GM23248 (cell line): ENCODE measurements at places on chromosomes 5 and 9.

DNA sequence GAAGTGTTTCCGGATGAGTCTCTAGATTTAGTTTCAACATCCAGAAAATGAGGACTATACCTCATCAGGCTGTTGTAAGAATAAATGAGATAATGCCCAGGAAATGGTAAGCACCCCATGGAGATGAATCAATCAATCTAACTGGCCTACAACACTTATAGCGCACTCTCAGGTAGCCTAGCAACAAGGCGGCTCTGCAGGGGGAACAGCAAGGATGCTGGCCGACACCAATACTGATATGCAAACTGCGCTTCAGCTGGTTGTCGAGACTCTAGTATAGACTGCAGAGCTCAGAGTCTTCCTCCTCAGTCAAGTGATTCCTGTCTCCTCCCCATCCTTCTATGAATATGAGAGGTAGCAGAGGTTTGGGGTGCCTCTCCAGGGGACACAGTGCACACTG is 218.8 kb upstream of the WWC1 start:
- DNase-seq, result no peak

- DNase-seq, result no peak
Observed at GRCh38 chr5:150406723-150407095, 6.0 kb downstream of the CD74 start.

- no peak for DNase-seq
Observed at GRCh38 chr5:158966716-158967115, 133.0 kb downstream of the EBF1 start.

GRCh38 chr9:95055851-95056551 is 261.5 kb downstream of the FANCC start:
- DNase-seq, result peak; percentile 79

GRCh38 chr9:137688725-137689124 is 69.9 kb downstream of the EHMT1 start:
- no peak for DNase-seq

GRCh38 chr9:129610213-129610472 is 10.8 kb downstream of the C9orf50 start:
- DNase-seq, result no peak

DNA sequence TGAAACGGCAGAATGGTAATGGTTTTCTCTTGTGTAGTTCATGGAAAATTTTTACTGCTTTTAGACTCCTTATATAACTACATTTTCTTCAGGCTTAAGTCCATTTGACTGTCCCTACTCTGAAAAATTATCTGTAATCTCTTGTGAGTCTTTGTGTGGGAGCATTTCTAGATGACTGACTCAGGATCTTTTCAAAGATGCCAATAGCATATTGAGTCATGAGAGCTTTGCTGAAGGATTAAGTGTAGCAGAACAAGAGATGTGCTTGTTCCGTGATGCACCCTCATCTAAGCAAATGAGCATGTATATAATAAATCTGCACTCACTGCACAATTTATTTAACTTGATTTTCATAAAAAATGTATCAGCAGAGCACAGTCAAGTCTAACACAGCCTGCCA is 298.7 kb upstream of the CDH6 start:
- DNase-seq, result peak; percentile 30

DNA sequence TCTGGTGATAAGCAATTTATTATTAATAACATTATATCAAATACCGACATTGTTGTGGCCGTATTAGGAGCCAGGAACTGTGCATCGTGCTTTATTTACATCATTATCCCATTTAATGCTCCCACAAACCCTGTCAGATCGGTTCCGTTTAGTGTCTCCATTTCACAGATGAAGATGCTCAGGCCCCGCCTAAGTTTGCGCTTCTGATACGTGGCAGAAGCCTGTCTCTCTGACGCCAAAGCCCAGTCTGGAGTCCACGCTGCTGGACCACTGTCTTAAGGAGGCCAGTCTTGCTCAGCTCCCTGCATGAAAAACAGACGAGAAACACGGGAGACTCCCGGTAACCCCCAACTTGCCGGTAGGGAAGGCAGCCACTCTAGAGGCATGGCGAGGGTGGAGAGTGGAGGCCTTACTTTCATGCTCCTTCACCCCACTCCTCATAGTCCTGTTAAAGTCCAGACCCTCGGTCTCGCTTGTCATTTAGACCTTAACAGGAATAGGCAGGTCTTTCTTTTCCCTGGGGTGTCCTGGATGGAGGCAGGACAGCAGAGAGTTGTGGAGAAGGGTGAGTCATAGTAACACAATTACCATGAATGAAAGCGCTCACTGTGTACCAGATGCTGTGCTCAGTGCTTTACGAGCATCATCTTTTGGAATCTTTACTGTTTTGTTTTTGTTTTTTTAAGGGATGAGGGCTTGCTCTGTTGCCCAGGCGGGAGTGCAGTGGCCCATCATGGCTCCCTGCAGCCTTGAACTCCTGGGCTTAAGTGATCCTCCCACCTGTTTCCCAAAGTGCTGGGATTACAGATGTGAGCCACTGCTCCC is 872 bp downstream of the TXNDC15 start:
- peak; percentile 91 for DNase-seq

DNA sequence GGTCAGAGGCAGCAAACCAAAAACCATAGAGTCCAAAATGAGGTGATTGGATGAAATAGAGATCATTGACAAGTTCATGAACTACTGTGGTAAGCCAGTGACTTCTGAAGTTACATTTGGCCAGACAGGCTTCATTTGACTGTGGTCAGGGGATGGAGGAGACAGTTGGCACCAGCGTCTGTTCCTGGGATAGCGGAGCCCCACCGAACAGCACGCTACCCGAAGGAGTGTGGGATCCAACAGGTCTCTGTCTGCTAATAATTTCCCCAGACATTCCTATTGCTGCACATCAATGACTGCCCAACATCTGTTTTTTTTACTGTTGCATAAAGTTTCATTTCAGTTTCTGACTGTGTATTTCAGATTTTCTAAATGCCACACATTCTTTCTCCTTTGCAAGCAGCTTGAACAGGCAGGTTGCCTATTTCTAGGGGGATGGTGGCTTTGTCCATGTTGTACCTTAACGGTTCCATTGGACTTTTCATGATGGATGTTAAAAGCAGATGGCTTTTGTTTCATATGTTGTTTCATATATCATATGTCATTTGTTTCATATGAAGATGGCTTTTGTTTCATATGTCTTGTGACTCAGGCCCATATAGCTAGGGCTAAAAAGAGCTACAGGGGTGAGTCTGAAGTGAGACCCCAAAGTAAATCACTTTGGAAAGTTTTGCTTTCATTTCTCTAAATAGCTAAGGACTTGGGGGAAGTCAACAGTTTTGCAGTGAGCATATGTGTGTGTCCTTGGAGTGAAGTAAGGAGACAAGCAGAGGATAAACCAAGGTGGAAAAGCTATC is 180.8 kb downstream of the GOLPH3 start:
- peak; percentile 71 for DNase-seq

GRCh38 chr5:73564675-73565074 is 764 bp downstream of the ANKRA2 start:
- DNase-seq, result peak; percentile 48

DNA sequence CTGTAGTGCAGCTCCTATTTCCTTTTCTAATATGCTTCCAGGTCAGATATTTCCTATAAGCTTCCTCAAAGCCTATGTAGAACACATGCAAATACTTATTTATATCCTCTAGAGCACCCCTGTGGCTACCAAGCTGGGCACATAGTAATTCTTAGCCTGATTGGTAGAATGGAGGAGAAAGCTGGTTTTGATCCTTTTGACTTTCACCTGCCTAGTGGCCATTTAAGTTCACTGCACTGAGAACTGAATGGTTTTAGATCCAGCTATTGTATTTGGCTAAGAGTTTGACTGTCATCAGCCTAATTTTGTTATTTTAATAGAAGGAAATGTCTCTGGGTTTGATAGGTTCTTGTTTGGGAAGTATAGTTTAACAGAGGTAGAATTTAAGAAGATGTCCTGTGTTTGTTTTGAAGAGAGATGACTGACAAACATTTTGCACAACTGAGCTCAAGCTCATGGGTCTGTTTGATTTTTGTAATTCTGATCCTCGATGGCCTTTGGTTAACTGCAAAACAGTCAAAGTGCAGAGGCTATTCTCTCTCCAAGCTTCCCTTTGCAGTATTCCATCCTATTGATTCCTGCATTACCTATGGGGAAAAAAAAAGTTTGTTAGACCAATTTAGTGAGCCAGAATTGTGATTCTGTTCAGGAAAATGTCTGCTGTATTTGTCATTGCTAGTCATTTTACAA is 85.4 kb downstream of the KCNN2 start:
- peak; percentile 15 for DNase-seq

- no peak for DNase-seq
Observed at GRCh38 chr5:35369965-35370790, 139.9 kb upstream of the PRLR start.

DNA sequence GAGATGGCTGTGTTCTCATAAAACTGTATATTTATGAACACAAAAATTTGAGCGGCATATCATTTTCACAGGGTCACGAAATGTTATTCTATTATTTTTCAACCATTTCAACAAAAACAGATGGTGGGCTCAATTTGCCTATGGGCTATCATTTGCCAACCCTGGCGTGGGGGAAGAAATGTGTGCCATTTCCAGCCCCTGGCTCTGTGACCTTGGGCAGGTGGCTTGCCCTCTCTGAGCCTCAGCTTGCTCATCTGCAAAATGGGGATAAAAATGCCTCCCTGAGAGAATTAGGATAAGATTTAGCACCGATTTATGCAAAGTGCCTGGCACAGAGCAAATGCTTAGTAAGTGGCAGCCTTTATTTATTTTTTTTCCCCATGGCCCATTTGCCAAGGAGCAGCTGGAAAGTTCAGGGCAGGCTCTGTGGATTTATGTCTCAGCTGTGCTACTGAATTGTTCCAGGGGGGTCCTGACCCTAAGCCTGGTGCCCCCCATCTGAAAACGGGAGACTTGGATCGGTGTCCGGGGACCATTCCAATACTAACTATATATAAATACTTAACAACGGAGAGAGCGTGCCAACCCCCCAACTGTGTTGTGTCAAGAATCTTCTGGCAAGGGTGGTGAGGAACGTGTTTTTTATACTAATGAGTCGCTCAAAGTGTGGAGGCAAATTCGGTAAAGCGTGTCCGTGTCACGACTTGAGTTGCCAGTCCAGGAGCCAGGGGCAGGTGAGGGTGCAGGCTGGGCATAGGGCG is 34.5 kb downstream of the HRH2 start:
- no peak for DNase-seq

DNA sequence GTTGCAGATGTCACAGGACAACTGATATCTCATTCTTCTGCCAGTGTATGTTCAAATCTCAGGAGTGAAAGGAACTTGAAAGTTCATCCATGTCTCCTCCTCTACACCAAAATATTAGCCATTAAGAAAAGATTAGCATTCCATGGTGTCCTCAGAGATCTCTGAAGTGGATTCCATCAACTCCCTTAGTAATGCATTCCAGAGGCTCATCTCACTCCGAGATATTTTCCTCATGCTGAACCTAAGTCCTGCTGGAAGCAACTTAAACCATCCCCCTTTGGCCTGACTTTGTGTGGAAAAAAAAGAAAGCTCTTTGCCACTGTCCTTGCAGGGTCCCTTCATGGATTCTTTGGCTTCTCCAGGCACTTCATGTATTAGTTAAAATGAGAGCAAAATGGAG is 155.7 kb upstream of the ZNF462 start:
- peak; percentile 8 for DNase-seq

DNA sequence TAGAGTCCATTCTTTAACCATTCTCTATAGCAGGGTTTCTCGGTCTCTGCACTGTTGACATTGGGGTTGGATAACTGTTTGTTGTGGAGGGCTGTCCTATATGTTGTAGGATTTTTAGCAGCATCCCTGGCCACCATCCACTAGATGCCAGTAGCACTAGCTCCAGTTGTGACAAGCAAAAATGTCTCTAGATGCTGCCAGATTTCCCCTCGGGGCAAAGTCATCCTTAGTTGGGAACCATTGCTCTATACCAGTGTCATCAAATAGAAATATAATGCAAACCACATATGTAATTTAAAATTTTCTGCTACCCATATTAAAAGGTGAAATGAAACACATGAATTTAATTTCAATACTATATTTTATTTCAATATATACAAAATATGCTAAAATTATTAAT is 2.9 kb downstream of the TTC23L start:
- no peak for DNase-seq

DNA sequence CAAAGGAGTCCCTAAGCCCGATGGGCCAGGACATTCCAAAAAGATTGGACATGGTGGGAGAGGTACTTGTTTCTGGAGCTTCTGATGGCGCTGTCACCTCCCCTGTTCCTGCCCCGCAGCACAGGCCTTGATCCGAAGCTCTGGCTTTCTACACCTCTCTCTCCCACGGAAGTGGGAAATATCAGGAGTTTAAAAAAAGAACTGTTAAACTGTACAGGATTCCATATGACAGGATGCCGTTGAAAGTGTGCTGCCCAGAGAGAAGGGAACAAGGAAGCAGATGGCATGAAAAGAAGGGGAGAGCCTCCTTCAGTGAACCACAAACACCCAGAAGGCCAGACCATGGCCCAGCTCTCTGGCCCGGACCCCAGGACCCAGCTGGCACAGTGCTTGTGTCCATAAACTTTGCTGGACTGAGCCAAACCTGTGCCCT is 26.8 kb upstream of the SLC2A8 start:
- DNase-seq, result no peak

DNA sequence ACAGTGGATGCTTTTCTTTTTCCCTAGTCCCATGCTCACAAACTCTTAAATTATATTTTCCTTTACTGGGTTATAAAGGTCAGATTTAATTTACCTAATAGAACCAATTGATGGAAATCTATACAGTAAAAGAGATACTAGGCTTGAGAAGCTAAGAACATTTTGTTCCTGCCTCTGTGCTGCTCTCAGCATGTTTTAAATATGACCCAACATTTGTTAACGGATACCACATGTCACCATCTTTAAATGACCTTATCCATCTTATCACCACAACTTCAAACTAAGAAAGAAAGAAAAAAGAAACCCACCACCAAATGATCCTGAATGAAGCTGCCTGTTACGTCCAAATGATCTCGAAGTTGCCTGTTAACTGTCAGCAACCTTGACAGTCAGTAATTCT is 334.7 kb upstream of the ZNF608 start:
- no peak for DNase-seq

DNA sequence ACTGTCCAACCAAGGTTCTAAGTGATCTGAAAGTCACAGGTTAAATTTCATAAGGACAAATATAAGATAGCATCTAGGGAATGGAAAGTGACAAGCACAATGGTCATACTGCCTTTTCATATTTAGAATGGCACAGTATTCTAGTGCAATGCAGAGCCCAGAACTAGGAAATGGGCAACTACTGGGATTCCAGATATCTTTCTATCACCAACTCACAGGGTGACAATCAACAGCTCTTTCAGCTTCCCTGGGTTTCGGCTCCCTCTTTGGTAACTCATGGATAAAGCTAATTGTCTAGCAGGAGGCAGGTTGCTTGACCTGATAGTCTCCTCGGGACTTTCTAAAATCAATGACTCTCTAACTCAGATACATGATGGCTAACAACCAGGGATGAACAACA is 60.4 kb downstream of the NR3C1 start:
- DNase-seq, result no peak
